Left renal pelvis (tissue), 4 donors: ENCODE measurements at places on chromosomes 6 and 20.

DNA sequence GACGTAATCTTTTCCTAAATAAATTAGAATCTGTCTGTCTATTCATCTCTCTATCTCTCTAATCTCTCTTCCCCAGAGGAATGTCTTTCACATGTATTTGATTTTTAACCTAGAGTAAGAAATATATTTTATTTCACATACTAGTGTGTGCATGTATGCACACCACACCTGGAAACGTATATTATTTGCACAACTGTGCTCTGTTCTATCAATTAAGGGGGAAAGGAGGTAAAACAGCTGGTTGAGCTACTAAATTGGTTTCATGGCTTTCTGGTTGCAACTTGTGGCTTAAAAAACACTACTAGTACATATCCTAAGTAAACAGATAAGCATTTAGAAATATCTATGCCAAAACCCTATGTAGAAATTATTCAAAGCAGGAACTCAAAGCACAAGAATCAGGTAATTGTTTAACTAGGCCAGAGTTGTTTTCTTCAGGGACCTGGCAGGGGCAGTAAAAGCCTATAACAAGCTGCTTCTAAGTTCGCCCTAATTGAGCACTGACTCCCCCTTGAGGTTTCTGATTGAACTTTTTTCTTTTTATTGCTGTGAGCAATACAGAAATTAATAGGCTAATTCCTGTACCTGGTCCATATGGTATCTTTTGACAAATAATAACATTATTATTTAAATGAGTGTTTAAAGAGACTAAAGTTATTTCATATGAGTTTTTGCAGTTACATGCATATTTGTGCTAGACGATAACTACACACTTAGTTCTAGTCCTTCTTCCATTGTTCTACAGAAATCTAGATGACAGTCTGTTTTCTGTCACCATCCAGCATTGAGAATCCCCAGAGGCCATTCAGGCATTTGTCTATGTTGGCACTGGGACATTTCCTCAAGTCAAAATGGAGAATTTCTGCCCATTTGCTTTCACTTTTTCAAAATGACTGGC is 88.6 kb downstream of the MCHR2 start:
- peak; percentile 8 for DNase-seq

DNA sequence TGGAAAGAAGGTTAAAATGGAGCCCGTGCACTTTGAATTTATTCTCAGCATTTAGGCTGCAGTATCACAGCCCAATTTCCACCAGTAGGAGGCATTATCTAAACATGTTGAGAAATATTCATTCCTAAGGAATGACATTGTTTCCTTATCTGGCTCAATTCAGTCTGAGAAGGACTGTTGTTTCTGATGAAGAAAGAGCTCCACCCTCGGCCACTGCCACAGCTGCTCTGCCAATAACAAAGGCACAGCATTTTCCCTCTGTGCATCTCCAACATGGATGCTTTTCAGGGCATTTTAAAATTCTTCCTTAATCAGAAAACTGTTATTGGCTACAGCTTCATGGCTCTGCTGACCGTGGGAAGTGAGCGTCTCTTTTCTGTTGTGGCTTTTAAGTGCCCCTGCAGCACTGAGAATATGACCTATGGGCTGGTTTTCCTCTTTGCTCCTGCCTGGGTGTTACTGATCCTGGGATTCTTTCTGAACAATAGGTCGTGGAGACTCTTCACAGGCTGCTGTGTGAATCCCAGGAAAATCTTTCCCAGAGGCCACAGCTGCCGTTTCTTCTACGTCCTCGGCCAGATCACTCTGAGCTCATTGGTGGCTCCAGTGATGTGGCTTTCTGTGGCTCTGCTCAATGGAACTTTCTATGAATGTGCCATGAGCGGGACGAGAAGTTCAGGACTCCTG is at the start of gene CALHM5:
Gene CALHM5, plus strand, starts transcription at position 216 of the 687 bp plus-strand sequence. Its CDS starts 58 bp downstream, at position 274.
- no peak for DNase-seq

- no peak for DNase-seq
Measured at GRCh38 chr6:77470983-77471382, 7.7 kb upstream of the HTR1B start.

- no peak for DNase-seq
Measured at GRCh38 chr6:41713159-41713649, 22.2 kb downstream of the TFEB start.

- DNase-seq: no peak
Measured at GRCh38 chr20:63107449-63108200, 100.9 kb upstream of the BHLHE23 start.

- DNase-seq: no peak
Measured at GRCh38 chr6:44007818-44008621, 119.2 kb downstream of the MRPL14 start.

DNA sequence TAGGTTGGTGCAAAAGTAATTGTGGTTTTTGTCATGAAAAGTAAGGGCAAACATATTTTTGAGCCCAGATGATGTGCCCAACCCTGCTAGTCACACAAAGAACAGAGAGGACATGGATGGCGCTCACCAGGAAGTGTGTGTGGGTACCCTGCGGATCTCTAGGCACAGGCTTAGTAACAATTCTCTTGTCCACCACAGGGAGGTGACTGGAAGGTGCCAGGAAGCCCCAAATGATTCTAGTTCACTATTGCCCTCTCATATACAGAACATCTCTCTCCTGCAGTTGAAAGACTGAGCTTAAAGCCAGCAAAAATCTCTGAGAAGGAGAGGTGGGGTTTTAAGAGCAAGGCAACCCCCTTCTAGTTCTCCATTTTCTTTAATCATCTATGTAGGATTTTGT is 272.1 kb upstream of the TAB2 start:
- DNase-seq: no peak

DNA sequence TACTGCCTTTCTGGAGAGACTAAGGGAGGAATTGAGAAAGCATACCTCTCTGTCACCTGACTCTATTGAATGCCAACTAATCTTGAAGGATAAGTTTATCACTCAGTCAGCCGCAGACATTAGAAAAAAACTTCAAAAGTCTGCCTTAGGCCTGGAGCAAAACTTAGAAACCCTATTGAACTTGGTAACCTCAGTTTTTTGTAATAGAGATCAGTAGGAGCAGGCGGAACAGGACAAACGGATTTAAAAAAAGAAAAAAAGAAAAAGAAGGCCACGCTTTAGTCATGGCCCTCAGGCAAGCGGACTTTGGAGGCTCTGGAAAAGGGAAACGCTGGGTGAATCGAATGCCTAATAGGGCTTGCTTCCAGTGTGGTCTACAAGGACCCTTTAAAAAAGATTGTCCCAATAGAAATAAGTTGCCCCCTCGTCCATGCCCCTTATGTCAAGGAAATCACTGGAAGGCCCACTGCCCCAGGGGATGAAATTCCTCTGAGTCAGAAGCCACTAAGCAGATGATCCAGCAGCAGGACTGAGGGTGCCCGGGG is 43.1 kb upstream of the RNF182 start:
- no peak for DNase-seq

- no peak for DNase-seq
Measured at GRCh38 chr20:5663396-5663795, 86.8 kb upstream of the SHLD1 start.

DNA sequence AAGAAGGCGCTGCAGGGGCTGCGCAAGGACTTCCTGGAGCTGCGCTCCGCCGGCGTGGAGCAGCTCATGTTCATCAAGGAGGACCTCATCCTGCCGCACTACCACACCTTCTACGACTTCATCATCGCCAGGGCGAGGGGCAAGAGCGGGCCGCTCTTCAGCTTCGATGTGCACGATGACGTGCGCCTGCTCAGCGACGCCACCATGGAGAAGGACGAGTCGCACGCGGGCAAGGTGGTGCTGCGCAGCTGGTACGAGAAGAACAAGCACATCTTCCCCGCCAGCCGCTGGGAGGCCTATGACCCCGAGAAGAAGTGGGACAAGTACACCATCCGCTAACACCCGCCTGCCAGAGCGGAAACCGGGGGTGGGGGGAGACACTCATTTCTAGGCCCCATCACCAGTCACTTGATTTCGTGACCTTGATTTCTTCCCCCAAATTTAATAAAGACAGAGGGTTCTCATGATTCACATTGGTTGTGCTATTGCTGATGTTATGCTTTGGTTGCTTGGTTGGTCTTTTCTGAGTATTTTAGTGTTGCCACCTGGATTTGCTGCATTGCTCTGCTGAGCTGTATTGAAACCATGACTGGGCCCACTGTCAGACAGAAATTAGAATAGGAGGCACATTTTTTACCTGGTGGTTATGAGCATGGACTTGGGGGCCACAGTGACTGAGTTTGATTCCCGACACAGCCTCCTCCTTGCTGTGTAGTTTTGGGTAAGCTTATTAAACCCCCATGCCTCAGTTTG is 1.5 kb downstream of the FAM50B start:
- no peak for DNase-seq

GRCh38 chr20:57619051-57619831 is 985 bp downstream of the ZBP1 start:
- DNase-seq: no peak

DNA sequence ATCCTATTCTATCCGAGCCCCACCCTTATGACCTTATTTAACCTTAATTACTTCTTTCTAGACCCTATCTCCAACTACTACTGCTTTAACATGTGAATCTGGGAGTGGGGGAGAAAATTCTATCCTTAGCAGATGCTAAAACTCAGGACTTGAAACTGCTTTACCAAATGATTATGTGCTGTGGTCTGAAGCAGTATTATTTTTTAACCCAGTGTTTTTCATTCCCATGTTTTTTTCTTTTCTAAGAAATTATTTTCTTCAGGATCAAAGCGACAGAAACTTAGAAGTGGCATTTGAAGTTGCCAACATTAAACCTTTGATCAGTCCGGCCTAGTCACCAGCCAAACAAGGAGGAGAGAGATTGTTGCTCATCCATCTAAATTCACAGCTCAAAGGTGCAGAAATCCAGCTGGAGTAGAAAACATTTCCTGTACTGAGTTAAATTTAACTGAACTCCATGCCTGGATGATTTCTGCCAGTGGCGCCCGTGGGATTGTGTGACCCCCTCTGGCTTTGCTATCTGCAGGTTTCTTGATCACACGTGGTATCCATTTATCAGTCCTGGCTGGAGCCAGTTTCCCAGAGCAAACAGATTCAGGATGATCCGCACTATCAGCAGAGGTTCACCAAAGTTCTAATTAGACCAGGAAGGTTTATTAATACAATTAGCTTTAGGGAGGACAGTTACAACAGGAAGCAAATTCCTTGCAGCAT is 300.5 kb downstream of the PLCB1 start:
- DNase-seq: no peak

- DNase-seq: no peak
Measured at GRCh38 chr6:80364149-80364548, 257.7 kb downstream of the BCKDHB start.
